Tibial nerve (tissue), 4 donors: ENCODE measurements at places on chromosomes 2 and 18.

GRCh38 chr2:230671117-230671516 lies 41.5 kb upstream of the CAB39 start:
- no peak for DNase-seq

- no peak for DNase-seq
Observed at GRCh38 chr2:85806358-85807118, 52.7 kb downstream of the ATOH8 start.

GRCh38 chr2:236317938-236318396 lies 53.8 kb upstream of the ASB18 start:
- no peak for DNase-seq

- no peak for DNase-seq
Observed at GRCh38 chr18:74271635-74272034, 20.1 kb downstream of the CYB5A start.

GRCh38 chr2:105323111-105323510 lies 6.4 kb downstream of the TGFBRAP1 start:
- DNase-seq: no peak

- no peak for DNase-seq
Observed at GRCh38 chr2:78065366-78065765, 543.2 kb upstream of the LRRTM4 start.

DNA sequence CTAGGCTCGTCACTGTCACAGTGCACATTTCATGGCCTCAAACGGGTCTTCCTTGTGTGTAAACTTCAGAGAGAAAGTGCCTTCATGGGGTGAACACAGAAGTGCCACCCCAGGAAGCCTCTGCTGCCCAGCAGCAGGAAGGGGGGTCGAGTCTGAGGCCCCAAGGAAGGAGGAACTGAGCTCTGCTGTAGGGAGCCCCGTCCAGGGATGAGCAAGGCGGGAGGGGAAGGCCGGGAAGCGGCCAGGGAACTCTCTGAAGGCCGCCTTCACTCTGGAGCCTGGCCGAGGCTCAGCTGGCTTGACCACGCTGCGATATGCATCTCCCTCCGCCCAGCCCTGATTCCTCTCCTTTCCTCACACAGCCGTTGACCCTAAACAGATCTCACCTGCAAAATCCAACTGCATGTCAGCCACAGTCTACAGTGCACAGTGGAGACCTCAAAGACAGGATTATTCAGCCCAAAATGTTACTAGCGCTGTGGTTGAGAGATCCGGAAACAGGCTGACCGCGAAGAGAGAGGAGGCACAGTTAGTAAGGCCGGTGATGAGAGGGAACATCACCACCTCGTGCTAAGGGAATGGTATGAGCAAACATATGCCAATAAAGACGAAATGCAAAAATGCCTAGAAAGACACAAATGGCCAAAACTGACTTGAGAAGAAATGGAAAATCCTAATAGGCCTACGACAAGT lies 34.2 kb upstream of the CTDP1 start:
- DNase-seq: no peak

DNA sequence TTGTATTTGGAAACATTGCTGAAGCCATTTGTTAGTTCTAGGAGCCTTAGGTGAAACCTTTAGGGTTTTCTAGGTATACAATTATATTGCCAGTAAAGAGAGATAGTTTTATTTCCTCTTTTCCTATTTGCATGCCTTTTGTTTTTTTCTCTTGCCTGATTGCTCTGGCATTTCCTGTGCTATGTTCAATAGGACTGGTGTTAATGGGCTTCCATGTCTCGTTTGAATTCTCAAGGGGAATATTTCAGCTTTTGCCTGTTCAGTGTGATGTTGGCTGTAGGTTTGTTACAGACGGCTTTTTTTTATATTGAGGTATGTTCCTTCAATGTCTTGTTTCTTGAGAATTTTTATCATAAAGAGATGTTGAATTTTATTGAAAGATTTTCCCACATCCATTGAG lies 1054.9 kb upstream of the NXPH2 start:
- DNase-seq: no peak

DNA sequence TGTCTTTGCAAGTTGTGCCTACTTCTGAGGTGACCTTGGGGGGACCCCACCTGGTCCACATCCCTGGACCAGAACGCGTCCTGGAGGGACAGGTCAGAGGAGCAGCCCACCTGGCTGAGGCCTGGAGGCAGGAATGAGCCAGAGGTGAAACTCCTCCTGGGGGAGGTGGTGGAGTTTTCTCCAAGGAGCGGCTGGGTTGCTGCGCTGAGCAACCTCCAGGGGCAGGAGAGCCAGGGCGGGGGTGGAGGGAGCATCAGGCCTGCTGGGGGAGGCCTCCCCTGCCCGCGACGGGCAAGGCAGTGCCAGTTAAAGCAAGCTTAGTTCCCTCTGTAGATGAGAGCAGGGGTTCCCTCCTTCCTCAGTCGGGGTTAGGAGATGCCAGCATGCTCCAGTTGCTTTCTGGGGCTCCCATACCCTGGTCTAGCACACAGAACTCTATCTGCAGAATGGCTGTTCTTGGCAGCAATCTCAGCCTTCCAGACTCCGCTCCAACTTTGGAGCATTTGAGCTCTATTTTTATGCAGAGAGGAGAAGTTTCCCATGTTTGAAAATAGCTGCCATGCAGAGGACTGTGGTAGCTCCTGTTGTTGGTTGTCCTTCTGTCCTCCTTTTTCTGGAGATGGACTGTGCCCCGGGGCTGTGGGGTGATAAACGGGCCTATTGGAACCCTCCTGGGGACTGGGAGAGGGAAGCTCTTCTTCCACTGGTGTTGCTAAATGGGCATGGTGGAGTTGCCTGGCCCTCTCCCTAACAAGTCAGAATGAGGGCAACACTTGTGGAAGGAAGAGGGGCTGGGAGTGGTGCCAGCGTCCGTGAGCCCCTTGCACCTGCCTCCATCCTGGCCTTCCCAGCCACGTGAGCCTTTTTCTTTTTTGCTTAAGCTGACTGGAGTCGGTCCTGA lies 39.1 kb downstream of the B3GNT2 start:
- DNase-seq: no peak

DNA sequence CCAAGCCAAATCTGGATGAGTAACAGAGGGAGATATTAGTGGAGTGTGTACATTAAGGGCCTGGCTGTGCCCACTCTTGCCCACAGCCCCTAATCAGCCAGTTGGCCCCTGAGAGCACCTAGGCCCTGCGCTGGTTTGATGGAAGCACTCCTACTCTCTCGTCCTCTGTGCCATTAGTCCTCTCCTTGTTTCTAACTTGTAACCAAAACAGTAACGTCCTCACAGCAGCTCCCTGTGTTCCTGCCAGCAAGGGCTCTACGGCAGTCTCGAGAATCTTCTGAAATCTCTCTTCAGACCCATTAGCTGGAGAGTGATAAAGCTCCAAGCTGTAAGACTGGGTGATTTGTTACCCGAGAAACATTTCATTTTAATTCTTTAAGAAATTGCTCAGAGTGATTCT lies 76.1 kb downstream of the LRRC30 start:
- DNase-seq: no peak

- DNase-seq: no peak
Observed at GRCh38 chr18:26405190-26405801, 143.1 kb downstream of the KCTD1 start.

- no peak for DNase-seq
Observed at GRCh38 chr2:241064802-241065354, 37.2 kb downstream of the MTERF4 start.

DNA sequence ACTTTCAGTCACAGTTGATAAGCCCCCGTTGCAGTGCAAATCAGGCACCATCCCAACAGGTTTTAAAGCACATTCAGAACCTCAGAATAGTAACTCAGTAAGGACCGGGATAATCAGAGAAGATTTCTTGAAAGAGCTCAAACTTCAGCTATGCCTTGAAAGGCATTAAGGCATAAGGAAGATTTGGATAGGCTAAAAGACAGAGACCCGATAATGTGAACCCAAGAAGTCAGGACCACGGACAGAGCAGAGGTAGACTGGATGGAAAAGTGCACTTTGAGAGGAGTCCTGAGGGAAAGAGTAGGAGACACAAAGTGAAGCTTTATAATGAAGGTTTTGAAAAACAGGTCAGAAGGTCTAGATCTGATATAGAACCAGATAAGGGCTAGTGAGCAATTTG lies 36.9 kb upstream of the KLF7 start:
- DNase-seq: no peak

DNA sequence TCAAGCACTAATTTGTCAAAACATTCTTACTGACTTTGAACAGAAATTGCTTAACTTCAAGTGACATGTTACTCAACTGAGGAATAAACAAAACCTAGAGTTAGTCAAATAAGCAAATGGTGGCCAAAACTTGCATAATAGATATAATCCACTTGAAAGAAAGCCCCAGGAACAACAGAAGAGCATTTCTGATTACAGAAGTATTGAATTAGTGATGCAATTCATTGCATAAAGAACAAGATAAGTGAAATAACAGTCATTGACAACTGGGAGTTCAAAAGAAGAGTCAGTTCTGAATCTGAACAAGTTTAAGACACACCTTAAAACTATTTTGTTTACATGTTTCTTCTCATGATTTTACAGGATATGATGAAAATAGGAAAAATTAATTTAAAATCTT lies 30.8 kb downstream of the COBLL1 start:
- no peak for DNase-seq

DNA sequence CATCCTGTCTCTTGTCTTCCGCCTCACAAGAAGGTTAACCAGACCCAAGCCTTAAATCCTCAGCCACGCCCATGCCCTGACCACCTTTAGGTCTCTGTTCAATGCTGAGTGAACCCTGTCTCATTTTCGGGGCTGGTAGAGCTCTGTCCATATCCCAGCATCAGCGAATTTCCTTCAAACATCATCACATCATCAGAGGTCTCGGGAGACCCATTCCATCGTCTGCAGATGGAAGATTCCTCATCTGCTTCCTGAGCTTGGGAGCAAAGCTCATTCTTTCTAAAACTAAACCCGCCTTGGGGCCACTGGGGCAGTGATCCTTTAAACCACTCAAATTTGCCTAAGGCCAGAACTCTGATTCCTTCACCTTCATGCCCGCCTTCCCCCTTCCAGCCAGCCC lies 173.7 kb downstream of the TTC32 start:
- DNase-seq: no peak

DNA sequence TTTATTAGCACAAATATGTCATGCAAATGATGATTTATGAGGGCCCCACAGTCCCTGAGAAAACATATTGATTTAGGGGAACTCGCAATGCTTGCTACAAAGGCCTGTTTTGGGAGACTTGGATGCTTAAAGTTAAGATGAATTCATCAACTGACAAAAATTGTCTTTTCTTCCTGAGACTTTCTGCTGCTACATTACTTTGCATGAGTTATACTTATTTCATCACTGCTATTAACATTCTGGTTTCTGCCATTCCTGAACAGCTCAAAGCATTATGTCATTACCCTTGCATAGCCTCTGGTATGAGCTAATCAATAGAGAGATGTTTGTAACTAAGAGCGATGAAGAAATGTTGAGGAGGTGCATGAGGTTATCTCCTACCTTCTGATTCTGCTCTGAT lies 74.4 kb downstream of the SOX11 start:
- DNase-seq: no peak

DNA sequence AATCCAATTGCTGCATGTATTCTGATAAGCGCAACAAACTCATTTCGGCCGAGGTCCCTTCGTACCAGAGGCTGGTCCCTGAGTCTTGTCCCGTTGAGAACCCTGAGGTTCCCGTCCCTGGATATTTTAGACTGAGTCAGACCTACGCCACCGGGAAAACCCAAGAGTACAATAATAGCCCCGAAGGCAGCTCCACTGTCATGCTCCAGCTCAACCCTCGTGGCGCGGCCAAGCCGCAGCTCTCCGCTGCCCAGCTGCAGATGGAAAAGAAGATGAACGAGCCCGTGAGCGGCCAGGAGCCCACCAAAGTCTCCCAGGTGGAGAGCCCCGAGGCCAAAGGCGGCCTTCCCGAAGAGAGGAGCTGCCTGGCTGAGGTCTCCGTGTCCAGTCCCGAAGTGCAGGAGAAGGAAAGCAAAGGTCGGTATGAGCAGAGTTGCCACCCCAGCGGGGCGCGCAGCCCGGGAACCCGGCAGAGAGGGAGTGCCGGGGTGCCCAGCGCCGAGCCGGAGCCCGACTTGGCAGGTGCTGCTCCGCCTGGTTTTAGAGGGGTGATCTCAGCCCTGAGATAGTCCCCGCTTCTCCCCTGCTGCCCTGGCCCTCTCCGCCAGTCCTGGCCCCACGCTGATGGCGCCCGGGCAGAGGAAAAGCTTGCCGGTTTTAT lies 714 bp downstream of the HOXD10 start:
- no peak for DNase-seq

DNA sequence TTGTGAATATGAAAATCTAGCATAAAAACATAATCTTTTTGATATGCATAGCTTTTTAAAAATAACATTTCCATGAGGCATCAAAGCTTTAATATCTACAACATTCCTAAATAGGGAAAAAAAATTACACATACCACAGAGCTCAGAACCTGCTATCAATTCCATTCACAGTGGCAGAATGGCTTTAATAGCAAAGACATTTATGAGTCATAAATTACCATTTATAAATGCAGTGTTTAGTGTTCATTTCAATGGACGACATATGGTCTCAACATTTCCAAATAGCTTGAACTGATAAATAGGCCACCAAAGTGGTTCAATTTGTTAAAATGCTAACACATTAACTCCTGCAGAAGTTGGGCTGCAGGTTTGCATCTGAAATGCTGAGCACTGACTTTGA lies 600.6 kb upstream of the SETBP1 start:
- DNase-seq: no peak

- no peak for DNase-seq
Observed at GRCh38 chr2:200408428-200409316, 101.2 kb downstream of the KCTD18 start.
